RWPE2 (cell line): ENCODE measurements at places on chromosomes 7 and 10.

DNA sequence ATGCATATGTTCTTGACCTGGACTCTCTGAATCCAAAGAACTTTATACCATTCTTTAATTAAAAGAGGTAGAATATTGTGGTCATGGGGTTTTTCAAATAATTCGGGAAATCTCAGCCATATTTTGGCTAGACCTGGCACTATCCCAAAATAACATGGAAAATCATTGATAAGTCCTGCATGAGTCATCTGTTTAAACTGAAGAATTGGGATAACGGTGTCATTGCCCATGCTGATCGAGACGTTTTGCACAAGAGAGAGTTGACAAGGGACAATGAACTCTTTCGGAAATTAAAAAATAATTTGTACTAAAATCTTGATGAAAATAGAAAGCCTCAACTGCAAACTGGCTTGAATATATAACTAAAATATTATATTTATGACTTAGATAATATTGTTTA is 19.9 kb upstream of the ABCB4 start:
- DNase-seq = no peak

- DNase-seq = no peak
Measured at GRCh38 chr7:5495581-5496375, 72.1 kb upstream of the TNRC18 start.

DNA sequence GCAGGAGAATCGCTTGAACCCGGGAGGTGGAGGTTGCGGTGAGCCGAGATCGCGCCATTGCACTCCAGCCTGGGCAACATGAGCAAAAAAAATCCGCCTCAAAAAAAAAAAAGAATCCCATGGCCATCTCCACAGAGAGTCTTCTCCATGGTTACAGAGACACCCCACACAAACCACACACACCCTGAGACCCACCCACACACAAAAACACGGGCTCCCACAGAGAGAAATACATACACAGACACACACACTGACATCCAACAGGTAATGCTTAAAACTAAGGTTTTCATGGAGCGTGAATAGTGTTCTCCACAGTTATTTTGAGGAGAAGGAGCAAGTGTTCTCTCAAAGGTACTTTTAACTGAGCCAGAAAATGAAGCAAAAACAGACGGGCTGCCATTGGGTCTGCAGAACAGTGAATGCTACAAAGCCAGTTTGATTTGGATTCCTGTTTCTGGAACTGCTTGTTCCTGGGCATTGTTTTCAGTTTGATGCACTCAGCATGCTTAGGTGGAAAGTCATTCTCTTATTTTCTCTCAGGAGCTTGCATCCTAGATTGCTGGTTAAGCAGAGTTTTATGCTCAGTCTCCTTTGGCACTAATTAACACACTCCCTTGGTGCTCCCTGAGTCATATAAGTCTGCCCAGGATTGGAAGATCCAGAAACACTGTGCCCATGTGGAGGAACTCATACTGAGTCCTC is 15.4 kb downstream of the AHCYL2 start:
- no peak for DNase-seq

DNA sequence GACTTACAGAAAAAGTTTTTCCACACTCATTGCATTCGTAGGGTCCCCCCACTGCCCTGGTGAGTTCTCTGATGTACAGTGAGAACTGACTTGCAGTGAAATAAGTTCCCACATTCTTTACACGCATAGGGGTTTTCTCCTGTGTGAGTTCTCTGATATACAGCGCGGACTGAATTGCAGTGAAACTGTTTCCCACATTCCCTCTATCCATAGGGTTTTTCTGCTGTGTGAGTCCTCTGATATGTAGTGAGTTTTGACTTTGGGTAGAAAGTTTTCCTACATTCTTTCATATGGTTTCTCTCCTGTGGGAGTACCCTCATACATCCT is 147.0 kb downstream of the GLRX3 start:
- DNase-seq = no peak

GRCh38 chr7:115548756-115549155 is 481.8 kb downstream of the TFEC start:
- DNase-seq = no peak

DNA sequence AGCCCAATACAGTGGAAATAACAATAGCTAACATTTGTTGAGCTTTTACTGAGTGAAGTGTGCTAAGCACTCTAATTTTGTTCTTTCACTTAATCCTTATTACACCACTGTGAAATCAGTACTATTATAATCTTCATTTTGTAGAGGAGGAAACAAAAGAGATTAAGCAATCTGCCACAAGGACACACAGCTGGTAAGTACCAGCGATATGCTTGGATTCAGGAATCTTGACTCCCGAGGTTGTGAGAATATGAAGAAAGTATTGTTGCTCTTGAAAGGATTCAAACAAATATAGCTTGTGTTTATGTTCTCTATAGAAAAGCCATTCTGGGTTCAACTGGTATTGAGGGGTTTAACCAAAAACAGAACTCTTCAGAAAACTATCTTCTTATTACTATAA is 93.7 kb upstream of the HECTD2 start:
- DNase-seq = no peak

DNA sequence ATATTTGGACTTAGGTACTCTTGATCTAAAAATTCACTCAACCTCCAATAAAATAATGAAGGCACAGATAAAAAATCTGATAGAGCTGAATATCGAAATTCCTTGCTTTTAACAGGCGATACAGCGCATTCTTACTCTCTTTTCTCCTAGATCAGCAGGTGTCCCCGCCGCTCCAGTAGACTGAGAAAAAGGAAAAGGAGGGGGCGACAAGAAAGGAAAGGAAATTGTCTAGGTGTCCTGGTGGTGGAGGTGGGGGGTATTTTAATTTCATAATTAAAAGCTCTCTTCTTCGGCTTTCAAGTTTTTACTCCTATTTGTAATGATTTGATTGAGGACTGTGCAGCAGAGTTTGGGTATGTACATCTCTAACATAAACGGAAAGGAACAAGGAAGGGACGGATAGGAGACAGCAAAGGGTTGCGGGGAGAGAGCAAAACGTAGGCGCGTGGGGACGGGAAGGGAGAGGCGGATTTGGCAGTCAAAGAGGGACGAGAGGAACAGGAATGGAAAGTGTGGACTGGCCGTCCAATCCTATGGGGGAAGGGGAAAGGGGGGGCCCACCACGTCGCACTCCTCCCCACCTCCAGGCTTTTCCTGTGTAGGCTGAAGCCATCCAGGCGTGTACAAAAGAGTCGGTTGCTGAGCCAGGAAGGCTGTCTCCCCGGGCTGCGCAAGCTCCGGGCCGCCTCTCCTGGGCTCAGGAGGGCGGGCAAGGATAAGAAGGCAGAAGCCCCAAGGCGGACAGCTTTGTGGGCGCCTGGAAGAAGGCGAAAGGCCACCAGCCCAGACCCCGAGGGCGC is 875 bp upstream of the HECTD2 start:
- DNase-seq = peak; percentile 65

DNA sequence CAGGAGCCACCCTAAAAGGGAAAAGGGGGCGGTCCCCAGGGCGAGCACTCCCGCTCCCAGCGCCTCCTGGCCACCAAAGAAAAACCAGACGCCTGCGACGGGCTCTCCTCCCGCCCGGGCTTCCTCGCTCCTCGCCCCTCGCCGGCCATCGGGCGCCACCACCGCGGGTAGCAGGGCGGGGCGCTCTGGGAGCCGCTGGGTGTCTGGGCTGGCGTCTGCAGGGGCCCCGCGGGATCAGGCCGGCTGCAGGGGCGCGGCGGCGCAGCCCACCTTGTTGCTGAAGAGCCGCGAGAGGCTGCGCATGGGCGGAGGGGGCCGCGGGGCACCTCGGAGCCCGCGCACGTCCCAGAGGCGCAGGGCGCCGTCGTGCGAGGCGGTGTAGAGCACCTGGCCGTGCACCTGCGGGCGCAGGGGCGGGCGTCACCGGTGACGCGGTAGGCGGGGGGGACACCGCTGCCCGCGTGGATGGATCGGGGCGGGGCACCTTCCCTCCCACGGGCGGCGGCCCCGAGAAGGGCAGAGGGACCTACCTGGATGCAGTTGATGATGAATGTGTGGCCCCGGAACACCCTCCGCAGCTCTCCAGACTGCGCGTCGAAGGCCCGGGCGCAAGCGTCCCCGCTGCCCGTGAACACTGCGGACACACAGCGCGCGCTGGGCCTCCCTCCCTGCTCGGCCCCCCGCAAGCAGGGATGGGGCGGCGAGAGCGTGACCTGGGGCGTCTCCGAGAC is 28.3 kb downstream of the WDR86 start:
- no peak for DNase-seq

- no peak for DNase-seq
Measured at GRCh38 chr7:26369593-26369992, 77.9 kb downstream of the SNX10 start.

- no peak for DNase-seq
Measured at GRCh38 chr7:79352323-79352722, 101.1 kb downstream of the MAGI2 start.

- DNase-seq = peak; percentile 7
Measured at GRCh38 chr7:36286226-36286625, 103.4 kb upstream of the ANLN start.

GRCh38 chr7:137771679-137772078 is 75.1 kb downstream of the DGKI start:
- no peak for DNase-seq

DNA sequence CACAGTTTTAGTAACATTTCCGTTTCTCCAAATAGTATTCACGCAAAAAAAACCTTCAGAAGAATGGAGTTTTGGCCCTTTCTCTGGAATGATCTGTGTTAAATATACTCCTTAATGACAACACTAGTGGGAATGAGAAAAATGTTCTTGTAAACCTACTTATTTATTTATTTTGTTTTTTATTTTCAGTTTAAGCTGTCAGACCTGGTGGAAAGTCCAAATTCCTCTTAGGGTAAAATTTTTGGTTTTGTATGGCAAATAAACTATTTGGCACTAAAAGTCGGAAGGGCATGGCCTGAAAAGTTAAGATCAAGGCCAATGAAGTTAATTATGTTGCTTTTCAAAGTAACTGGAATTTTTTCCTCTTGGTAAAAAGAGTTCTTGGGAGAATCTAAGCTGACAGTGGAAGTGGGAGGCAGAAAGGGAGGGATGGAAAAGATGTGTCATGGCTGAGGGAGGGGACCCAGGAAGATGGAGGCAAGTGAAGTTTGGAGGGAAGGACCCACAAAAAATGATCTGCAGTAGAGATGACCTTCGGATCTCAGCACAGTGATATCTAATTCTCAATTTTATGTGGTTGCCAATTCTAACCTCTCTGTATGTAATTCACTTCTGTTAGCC is 33.5 kb upstream of the VPS41 start:
- DNase-seq = no peak

DNA sequence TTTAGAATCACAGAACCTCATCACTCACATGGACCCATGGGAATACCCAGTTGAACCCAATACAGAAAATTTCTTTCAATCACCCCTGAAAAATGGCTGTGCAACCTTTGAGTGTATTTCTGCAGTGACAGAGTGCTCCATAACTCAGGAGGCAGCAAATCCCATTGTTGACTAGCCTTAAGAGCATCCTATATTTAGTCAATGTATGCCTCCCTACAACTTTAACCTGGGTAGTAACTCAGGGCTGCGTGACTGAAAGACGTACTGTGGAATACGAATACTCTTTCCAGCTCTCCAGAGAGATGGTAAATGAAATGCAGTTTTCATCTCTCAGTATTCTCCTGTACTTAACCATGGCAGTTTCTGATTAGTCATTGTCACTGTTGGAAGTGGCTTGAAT is 573.0 kb upstream of the POM121L12 start:
- DNase-seq = no peak

GRCh38 chr7:2162959-2163358 is 69.8 kb downstream of the MAD1L1 start:
- DNase-seq = no peak

GRCh38 chr10:49559476-49559875 is 20.6 kb upstream of the ERCC6 start:
- DNase-seq = no peak

DNA sequence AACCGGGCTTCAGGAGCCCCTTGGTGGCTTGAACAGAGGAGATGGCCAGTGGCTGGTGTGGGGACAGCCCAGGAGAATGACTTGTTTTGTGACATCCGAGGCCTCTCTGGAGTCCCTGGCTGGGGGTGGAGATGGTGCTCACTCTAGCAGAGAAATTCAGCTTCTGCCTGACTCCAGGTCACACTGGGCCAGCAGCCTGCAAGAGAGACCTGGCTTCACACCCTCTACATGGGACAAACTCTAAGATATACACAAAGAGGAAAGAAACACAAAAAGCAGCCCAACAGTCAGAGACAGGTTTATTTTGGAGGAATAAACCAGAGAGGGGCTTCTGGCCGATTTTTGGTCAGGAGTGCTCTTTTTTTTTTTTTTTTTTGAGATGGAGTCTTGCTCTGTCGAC is 132.8 kb downstream of the ELFN1 start:
- DNase-seq = no peak

DNA sequence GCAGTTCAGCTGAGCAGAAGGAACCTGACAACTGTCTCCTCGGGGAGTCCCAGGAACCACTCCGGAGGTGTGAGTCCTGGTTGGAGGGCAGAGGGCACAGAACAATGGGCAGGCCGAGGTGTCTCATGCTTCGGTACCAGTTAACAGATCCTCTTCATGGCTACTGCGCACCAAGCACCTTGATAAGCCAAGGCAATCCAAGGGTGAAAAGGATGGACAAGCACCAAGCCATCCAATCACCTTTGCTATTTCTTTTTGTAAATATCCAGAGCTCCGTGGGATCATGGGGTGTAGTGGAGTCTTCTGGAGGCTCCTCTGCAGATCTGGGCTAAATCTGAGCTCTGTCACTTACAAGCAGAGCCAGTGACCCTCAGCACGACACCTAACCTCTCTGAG is 233.5 kb downstream of the WDR11 start:
- no peak for DNase-seq

DNA sequence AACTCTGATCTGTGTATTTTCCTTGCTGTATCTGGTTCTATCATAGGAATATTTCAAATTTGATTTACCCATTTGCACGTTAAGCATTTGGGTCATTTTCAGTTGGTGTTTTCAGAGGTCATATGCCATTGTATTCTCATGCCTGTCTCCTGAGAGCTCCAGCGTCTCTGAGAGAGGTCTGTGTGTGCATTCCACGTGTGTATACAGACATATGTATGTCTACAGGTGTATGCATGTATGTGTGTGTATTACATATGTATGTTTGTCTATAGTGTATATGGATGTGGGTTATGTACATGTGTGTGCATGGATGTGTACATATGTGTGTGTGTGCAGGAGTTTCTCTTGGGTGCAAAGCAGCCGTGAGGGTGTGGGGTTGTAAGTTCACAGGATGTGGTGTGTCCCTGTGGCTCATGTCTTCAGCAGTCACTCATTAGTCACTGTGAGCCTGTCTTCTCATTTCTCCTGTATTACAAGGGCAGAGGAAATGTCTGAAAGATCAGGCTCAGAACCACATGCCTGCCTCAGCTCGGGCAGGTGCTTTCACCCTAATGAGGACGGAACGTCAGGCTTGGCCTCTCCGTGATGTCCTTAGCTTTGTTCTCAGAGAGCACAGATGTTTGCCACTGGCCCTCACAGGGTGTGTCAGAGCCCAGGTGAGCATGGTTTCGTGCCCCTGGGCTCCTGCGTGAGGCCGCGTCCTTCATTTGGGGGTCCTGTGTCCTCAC is 101.6 kb downstream of the NKX6-2 start:
- DNase-seq = no peak

DNA sequence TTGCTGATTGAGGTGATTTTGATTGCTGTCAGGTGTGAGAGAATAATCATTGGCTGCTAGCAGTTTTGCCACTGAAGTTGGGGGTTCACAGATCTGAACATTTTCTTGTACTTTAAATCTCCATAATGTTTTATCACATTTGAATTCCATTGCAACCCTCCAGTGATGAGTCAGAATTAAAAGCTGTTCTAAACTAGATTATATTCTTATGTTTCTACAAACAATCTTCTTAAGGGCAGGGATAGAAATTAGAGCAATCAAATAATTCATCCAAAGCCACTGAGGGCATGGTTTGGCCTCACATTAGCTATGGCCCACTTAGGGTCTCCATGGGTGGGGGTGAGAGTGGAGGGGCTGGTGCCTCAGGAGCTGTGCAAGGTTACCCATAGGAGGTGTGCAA is 53.0 kb upstream of the RPA3 start:
- no peak for DNase-seq
